ENCODE measurements at places on chromosomes 4 and X.

DNA sequence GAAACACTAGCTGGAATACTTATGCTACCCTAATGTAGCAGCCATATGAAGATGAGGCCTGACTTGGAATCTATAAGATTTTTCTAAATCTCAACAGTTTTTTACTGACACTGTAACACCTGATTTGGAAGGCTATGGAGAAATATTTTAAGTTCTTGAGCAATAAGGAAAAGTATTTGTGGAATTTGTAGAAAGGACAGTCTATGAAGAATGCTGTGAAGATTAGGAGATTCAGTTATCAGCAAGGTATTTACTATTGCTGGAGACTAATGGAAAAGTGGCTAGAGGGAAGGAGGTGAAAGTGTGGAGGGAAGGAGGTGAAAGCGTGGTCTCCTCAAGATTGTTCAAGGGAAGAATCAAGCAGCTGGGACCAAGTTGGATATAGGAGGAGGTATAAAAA is 190.0 kb upstream of the EMCN start:
- no peak for DNase-seq

GRCh38 chr4:79575709-79576428 is 167.8 kb upstream of the GK2 start:
- DNase-seq, result no peak

- DNase-seq, result no peak
Measured at GRCh38 chr4:52576961-52577623, 82.0 kb downstream of the USP46 start.

DNA sequence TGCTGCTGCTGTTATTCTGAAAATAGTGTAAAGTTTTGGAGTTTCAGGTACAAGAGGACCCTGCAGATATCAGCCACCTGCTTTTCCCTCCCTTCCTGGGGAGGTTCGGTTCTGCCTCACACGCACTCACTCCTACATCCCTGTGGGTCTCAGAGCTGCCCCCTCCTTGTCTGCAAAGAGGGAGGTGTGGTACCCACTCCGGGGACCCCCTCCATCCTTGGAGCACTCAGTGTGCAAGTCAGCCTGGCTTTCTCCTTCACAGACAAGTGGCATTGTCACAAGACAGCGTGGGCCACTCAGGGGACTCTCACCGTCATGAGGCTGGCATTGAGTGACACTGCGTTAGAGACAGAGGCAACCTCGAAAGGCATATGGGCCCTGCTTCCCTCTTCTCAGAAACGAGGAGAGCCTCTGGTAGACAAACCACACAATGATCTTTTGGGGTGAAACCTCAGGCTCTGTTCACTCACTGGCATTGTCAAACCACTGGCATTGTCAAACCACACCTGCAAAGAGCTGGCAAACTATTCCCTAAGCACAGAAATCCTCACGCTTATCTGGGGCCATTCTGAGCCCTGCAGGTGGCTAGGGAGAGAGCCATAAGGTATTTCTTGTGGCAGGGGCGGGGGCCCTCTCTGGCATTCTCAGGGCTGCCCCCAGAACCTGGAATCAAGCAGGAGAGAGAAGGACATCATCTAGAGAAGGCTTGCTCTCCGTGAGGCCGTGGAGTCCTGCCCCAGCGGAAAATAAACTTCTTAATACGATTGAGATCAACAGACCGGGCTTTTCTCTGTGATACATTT is 285.0 kb downstream of the SHOX start:
- DNase-seq, result no peak

DNA sequence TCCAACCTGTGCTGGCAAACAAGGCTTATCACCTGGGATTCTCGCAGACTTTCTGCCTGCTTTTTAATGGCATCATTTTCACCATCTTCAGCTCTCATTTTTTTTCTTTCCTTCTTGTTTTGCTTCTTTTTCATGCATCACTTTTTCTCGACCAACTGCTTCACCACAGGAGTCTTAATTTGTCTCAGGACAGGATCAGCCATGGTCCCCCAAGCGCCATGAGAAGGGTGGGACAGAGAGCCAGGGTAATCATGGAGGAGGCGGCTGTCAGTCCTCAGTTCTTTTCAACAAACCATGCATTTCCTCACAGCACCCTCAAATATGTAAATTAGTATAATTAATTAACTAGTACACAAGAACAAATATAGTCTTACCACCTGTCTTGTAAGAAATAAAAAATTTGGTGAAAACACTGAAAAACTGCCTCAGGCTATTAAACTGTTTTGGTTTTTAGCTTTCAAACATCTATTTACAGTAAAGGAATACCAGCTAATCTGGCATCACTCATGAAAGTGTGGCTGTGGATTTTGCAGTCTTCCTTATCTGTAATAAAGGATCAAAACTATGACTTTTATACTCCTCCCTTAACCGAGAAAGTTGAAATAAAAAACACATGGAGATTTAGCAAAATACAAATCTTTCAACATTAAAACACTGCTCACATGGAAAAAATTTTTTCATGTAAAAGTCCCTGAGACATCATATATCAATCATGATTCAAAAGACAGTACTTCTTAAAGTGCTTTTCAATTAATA is 19.1 kb downstream of the EIF4E start:
- DNase-seq, result no peak

- DNase-seq, result no peak
Measured at GRCh38 chr4:185112104-185112503, 31.0 kb upstream of the SLC25A4 start.

DNA sequence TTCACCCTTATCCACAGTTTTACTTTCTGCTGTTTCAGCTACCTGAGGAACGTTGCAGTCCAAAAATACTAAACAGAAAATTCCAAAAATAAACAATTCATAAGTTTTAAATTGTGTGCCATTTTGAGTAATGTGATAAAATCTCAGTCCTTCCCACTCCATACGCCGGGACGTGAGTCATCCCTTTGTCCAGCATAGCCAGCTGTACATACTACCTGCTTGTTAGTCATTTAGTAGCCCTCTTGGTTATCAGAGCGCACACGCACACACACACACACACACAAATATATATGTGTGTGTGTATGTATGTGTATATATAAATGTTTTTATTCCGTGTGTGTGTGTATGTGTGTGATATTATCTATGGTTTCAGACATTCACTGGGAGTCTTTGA is 4.8 kb upstream of the CCSER1 start:
- no peak for DNase-seq

DNA sequence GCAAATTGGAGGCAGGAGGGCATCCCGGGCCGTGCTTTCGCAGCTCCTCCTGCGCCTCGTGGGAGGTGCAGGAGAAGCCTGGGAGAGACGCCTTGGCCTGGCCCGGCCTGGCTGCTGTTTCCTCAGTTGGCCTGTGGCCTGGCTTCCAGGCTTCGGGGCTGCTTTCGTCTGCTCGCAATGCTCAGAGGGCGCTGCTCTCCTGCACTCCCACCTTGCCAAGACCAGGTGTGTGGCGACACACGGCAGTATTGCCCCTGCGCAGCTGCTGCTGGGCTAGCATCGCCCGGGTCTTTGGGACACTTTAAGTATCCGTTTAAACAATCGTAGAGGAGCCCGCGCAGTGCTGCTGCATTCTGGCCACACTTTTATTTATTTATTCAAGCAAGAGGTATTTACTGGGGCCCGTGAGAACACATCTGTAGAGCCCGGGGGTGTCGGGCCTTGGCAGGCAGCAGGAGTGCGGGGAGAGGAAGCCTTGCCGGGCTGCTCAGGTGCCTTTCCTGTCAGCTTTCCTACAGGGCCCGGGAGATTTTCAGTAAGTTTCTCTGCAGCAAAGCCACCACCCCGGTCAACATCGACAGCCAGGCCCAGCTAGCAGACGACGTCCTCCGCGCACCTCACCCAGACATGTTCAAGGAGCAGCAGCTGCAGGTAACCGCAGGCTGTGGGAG is 26.2 kb upstream of the HGFAC start:
- DNase-seq, result no peak

DNA sequence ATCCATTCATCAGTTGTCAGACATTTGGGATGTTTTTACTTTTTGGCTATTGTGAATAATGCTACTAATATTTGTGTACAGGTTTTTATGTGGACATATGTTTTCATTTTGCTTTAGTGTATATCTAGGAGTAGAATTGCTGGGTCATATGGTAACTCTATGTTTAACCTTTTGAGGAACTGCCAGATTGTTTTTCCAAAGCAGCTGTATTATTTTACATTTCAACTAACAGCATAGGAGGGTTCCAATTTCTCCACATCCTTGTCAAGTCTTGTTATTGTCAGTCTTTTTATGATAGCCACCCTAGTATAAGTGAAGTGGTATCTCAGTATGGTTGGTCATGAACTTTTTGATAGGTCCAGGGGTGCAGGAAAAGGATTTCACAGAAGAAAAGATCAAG is 114.5 kb upstream of the FAM9C start:
- no peak for DNase-seq

All from stimulated activated CD8-positive, alpha-beta memory T cell treated with anti-CD3 and anti-CD28 coated beads, Interleukin-4, amount 100 ng/mL, for 1 hour (primary cell).